ENCODE measurements at places on chromosomes 1 and 21. TPM values are rescaled to one million over a fixed set of nuclear protein-coding genes. Genes with fewer than 3 reads are reported as not detected.

LINGO4 gene
- total RNA-seq, result not detected

- no peak for DNase-seq
Measured at GRCh38 chr1:227942716-227943261, 4.9 kb downstream of the WNT9A start.

DNA sequence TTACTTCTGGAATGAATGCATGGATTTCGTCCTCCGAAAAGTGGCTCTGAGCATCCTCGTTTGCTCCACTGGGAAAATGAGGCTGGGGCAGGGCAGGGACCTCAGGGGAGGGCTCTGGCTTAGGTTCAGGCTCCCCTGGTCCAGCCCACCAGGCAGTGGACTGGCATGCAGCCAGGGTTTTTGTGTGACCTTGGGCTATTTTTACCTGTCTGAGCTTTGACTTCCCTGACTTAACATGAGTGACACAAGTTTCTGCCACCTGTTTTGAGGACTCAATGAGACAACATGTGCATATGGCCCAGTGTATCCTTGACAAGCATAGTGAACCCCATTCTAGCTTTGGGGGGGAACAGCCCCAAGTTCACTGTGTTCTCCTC is 32.6 kb upstream of the EDN2 start:
- no peak for DNase-seq

ERRFI1 gene
- 21.7 TPM for total RNA-seq

BEST4 gene
- not detected for total RNA-seq

CACNA1S gene
- total RNA-seq, result not detected

CDC7 gene
- 15.4 TPM for total RNA-seq

GRCh38 chr1:195851804-195852203 is 756.4 kb downstream of the KCNT2 start:
- no peak for DNase-seq
